ENCODE measurements at places on chromosomes 12 and 14. TPM values are rescaled to one million over a fixed set of nuclear protein-coding genes. Genes with fewer than 3 reads are reported as not detected.

- DNase-seq: no peak
- H3K27ac ChIP-seq: peak overlapping the region; percentile 83
- peaks cover 33% of the 10 kb centered on the region for H3K4me1 ChIP-seq
- H3K4me3 ChIP-seq: peak overlapping the region; percentile 54
- H3K27me3 ChIP-seq: no peaks in the 10 kb centered on the region
Measured at GRCh38 chr12:50271724-50272247, 11.5 kb downstream of the LIMA1 start.

DNA sequence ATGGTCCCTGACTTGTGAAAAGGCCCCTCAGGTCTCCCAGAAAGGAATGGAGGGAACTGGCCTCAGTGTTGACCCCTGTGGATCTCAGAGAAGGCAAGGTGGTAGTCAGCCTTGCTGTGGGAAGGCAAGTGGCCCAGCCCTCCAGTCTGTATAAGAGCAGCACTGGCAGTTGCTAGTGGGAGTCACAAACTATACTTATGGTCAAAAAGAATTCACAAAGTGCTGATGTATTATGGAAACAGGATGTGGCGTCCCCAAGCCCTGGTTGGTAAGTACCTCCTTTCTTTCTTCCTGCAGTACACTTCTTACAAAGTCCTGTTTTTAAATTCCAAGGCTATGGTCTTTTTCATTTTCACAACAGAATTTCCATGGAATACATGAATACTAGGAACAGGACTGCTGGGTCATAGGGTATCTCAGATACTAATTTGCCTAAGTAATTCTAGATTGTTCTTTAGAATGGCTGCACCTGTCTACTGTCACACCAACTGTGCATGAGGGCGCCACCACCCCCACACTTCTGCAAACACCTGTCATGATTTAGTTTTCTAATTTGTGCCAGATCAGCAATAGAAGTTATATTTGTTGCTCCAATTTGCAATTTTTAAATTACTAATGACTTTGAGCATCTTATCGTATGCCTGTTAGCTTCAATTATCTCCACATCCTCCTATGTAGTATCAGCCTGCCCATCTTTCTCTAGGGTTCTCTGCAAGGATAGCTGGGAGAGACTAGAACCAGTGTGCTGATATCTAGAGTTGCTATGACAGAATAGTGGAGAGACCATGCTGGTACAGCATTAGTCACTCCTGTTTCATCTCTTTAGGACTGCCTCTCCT, 40.7 kb upstream of the TMEM263 start:
- no peak for DNase-seq
- no peaks in the 10 kb centered on the region for H3K27me3 ChIP-seq
- H3K4me1 ChIP-seq: peaks cover 6% of the 10 kb centered on the region

The HCAR1 gene
- total RNA-seq: 5.9 TPM

DNA sequence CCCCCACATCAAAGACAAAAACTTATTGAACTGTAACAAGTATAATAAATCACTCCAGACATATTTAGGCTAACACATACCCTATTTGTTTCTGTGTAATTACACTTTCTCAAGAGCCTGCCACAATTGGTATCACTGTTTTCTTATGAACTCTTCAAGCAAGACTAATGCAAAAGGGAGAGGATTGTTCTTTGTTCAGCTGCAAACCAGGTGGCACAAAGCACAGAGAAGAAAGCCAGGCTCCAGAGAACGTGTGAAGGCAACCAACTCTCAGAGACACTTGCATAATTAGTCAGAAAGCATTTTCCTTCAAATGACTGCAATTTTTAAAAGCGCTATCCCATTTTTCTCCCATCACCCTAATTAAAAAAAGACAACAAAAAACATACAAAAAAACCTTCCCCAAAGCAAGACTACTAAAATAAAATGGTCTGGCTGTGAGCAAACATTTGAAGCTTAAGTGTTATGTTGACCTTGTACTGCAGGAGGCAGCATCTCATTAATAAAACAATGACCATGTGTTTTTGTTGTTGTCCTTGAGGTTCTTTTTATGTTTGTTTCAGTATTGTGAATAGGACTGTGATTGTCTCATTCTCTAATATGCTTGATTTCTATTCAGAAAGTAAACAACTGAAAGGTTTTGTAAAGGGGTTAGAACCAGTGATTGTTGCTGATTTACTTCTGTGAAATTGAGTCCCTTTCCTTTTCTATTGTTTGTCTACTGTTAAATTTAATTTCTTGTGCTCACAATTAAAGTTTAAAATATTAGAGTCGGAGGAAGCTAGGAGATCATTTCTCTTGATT, 452.7 kb upstream of the PDE3A start:
- H3K36me3 ChIP-seq: no peaks in the 10 kb centered on the region
- peak overlapping the region; percentile 41 for H3K27ac ChIP-seq
- H3K27me3 ChIP-seq: no peaks in the 10 kb centered on the region

DNA sequence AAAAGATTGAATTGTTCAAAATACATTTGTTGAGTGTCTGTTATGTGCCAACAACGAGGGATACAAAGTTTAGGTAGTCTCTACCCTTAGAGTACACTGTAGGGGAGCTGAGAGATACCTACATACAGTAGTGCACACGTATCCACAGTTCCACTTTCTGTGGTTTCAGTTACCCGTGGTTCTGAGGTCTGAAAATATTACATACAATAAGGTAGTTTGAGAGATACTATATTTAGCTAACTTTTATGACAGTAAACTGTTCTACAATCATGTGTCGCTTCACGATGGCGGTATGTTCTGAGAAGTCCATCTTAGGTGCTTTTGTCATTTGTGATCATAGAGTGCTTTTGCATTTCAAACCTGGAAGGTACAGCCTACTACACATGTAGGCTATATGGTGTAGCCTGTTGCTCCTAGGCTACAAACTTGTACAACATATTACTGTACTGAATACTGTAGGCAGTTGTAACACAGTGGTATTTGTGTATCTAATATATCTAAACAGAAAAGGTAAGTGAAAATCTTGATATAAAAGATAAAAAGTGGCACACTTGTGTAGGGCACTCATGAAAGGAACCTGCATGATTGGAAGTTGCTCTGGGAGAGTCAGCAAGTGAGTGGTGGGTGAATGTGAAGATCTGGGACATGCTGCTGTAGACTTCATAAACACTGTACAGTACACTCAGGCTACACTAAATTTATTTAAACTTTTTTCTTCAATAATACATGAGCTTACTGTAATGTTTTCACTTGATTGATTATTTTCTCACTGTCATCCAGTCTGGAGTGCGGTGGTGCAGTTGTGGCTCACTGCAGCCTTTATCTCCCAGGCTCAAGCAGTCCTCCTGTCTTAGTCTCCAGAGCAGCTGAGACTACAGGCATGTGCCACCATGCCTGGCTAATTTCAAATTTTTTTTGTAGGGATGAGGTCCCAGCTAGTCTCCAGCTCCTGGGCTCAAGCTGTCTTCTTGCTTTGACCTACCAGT, 4.0 kb downstream of the CPSF6 start:
- no peak overlapping the region for H3K27ac ChIP-seq
- no peak for DNase-seq
- H3K36me3 ChIP-seq: peaks cover 26% of the 10 kb centered on the region
- no peaks in the 10 kb centered on the region for H3K27me3 ChIP-seq

The IQSEC3 gene
- not detected for total RNA-seq

- DNase-seq: peak; percentile 30
- H3K27me3 ChIP-seq: no peaks in the 10 kb centered on the region
- H3K36me3 ChIP-seq: no peaks in the 10 kb centered on the region
- H3K4me3 ChIP-seq: no peak overlapping the region
- no peaks in the 10 kb centered on the region for H3K4me1 ChIP-seq
Measured at GRCh38 chr12:80187660-80188090, 88.3 kb downstream of the OTOGL start.

The AHNAK2 gene
- total RNA-seq: 42.0 TPM

- no peaks in the 10 kb centered on the region for H3K27me3 ChIP-seq
- H3K36me3 ChIP-seq: no peaks in the 10 kb centered on the region
- H3K4me1 ChIP-seq: no peaks in the 10 kb centered on the region
- H3K4me3 ChIP-seq: no peak overlapping the region
- H3K27ac ChIP-seq: no peak overlapping the region
Measured at GRCh38 chr12:50985322-50985721, 33.0 kb downstream of the HIGD1C start.

The FGF23 gene
- total RNA-seq: not detected

The PRB3 gene
- not detected for total RNA-seq

GRCh38 chr12:109764776-109765445, 51.3 kb downstream of the FAM222A start:
- peaks cover 7% of the 10 kb centered on the region for H3K4me1 ChIP-seq
- H3K4me3 ChIP-seq: no peak overlapping the region
- no peak for DNase-seq
- H3K27me3 ChIP-seq: no peaks in the 10 kb centered on the region
- H3K27ac ChIP-seq: no peak overlapping the region

The PIWIL1 gene
- not detected for total RNA-seq

- DNase-seq: no peak
- no peak overlapping the region for H3K4me3 ChIP-seq
- peaks cover 9% of the 10 kb centered on the region for H3K36me3 ChIP-seq
- peaks cover 12% of the 10 kb centered on the region for H3K4me1 ChIP-seq
- no peak overlapping the region for H3K27ac ChIP-seq
Measured at GRCh38 chr12:120798696-120799095, 73.1 kb downstream of the ACADS start.

- H3K36me3 ChIP-seq: no peaks in the 10 kb centered on the region
- no peak overlapping the region for H3K27ac ChIP-seq
- no peak for DNase-seq
- H3K4me1 ChIP-seq: no peaks in the 10 kb centered on the region
- H3K27me3 ChIP-seq: peaks cover 43% of the 10 kb centered on the region
Measured at GRCh38 chr12:131105736-131106348, 152.1 kb downstream of the ADGRD1 start.

The RNF212B gene
- total RNA-seq: not detected

The ACRBP gene
- total RNA-seq: 4.1 TPM

- no peak overlapping the region for H3K27ac ChIP-seq
- H3K27me3 ChIP-seq: peaks cover 41% of the 10 kb centered on the region
- no peaks in the 10 kb centered on the region for H3K4me1 ChIP-seq
Measured at GRCh38 chr12:48031135-48031960, 27.1 kb upstream of the COL2A1 start.

DNA sequence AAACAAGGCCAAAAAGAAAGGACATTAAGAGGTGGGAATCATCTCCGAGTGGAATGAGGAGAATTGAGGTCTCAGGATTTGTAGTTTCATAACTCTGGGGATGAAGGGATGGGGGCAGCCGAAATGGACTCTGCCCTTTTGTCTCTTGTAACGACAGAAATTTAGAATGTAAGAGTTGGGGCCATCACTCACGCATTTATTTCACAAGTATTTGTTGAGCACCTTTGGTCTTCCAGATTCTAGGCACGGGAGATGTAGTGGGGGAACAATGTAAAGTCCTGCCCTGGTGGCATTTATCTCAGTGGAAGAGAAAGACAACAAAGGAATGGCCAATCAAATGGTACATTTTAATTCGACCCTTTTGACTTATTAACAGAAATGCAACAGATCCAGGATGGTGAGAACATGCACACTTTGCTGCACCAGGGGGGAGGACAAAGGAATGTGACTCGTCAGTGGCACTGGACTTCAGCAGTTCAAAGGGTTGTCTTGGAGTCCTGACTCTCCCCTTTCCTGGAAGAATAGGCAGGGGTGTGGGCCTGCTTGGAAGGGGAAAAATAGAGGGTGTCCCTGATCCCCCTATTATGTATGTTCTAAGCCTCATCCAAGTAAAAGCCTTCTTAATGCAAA, 102.0 kb downstream of the TMEM30B start:
- peak overlapping the region; percentile 36 for H3K4me3 ChIP-seq
- peaks cover 18% of the 10 kb centered on the region for H3K36me3 ChIP-seq
- DNase-seq: peak; percentile 22
- no peaks in the 10 kb centered on the region for H3K27me3 ChIP-seq

The NRIP2 gene
- total RNA-seq: not detected

DNA sequence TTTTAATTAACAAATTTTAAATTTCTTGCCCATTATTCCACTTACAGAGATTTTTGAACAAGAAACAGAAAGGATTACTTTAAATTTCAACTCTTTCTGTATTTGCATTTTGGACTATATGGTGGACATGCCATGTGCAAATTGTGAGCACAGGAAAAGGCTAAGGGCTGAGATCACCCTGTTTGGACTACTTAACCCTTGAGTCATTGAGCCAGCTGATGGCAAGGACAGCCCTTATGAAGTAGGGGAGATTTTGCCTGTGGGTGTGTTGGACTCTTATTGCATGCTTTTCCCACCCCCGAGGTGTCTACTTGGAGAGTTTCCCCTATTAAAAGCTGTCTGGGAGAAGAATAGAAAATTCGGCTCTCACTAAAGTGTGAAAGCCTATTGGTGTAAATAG, 17.2 kb downstream of the DERA start:
- H3K4me1 ChIP-seq: peaks cover 10% of the 10 kb centered on the region
- H3K27me3 ChIP-seq: no peaks in the 10 kb centered on the region
- no peak overlapping the region for H3K27ac ChIP-seq
- H3K36me3 ChIP-seq: no peaks in the 10 kb centered on the region
- DNase-seq: no peak
- no peak overlapping the region for H3K4me3 ChIP-seq

DNA sequence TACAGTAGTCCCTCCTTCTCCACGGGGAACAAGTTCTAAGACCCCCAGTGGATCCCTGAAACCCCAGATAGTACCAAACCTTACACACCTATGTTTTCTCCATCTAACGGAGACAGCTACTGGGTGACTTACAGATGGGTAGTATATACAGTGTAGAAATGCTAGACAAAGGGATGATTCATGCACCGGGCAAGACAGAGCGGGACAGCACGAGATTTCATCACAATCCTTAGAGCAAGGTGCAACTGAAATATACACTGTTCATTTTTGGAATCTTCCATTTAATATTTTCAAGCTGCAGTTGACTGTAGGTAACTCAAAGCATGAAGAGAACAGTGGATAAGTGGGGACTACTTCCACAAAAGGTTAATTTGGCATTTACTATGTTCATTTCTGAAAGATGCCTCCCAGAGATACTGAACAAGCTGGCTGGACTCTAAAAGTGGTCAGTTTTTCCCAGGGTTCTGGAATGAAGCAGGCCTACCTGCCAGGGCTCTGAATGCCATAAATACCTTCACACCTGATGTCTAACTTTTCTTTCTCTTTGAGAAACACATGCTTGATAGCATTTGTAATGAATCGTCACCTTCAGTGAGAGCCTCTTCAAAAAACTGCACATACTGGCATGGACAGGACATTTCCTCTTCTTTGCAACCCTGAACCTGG, 127.7 kb upstream of the FOXN3 start:
- DNase-seq: no peak
- no peaks in the 10 kb centered on the region for H3K4me1 ChIP-seq
- H3K4me3 ChIP-seq: no peak overlapping the region
- H3K36me3 ChIP-seq: no peaks in the 10 kb centered on the region
- no peak overlapping the region for H3K27ac ChIP-seq

GRCh38 chr12:130517588-130517987, 179.9 kb downstream of the PIWIL1 start:
- H3K27ac ChIP-seq: no peak overlapping the region
- H3K36me3 ChIP-seq: no peaks in the 10 kb centered on the region

The NTF3 gene
- not detected for total RNA-seq

- peaks cover 17% of the 10 kb centered on the region for H3K36me3 ChIP-seq
- peaks cover 69% of the 10 kb centered on the region for H3K27me3 ChIP-seq
- no peak overlapping the region for H3K27ac ChIP-seq
Measured at GRCh38 chr14:69260190-69260860, 367 bp downstream of the GALNT16 start.

The PRH2 gene
- not detected for total RNA-seq

GRCh38 chr14:64725879-64726584, 21.8 kb downstream of the PLEKHG3 start:
- H3K4me1 ChIP-seq: peaks cover 42% of the 10 kb centered on the region
- H3K4me3 ChIP-seq: peak overlapping the region; percentile 19
- no peaks in the 10 kb centered on the region for H3K27me3 ChIP-seq
- DNase-seq: no peak

All from Calu3 (cell line).